ENCODE measurements at places on chromosomes 11 and 22.

DNA sequence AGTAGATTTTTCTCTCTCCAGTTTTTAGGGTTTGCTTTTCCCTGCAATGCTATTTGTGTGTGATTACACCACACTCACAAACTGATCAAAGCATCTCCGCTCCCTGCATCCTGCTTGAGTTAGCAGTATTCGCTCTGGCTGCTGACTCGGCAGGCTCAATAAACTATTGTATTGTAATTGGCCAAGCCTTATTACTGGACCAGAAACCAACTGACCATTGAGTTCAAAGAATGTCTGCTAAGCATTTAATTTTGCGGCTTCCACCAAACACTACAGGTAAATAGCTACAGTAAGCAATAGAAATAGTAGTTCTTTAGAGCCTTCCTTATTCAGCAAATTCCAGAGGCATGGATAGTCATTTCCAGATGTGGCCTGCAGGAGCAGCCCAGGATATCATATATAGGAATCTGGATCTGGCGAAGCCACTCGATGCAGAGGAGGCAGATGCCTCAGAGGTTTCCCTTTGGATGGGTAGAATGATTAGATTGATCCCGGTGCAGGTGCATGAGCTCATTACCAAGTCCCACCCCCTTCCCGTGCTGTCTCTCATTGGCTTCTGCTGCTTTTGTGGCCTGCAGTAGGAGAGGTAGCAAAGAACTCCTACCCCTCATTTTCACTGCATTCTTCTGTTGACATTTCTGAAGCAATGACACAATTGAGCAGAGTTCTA, 77.3 kb downstream of the COMMD9 start:
- DNase-seq: no peak

DNA sequence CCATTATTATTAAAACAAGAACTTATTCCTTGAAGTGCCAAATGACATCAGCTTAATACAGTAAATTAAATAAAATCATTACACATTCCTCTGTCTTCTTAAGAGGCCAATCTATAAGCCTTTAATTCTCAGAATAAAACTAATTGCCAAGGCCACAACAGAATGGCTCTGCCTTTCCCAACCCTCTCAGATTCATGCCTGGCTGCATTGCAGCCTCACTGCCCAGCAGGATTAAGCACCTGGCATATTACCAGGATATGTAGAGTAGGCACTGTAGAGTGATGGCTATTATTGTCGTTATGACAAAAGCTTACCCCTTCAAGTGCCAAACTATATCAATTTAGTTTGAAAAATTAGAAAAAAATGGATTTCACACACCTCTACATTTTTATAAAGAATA, 9.4 kb upstream of the CALCA start:
- no peak for DNase-seq

DNA sequence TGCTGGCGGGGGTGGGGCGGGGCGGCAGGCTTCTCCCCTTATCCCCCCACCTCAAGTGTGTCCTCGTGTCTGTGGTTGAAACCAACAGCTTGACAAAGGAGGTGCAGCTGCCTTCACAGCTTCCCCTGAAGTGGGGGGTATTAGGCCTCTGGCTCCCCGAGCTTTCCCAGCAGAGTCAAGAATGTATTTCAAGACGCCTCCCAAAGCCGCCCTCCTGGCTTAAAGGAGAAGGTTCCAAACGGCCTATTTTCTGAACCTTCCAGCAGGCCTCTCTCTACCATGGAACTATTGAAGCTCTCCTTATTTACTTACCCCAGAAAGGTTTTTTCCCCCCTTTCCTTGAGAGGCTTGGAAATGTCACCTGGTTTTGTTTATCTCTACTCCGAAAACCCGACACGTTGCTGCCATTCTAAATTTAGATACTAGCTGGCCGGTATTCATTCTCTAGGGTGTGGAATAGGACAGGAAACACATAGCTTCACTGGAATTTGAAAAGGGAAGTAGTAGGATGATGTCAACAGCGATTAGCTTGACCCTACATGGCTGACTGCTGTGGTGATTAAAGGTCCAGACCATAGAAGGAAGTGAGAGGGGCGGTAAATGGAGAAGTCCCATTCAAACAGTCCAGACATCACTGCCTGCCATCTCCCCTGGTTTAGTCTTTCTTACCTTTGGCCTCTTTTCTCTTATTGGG, 671 bp upstream of the PICALM start:
- no peak for DNase-seq

GRCh38 chr22:46019351-46019750, 42.4 kb upstream of the WNT7B start:
- DNase-seq: no peak

DNA sequence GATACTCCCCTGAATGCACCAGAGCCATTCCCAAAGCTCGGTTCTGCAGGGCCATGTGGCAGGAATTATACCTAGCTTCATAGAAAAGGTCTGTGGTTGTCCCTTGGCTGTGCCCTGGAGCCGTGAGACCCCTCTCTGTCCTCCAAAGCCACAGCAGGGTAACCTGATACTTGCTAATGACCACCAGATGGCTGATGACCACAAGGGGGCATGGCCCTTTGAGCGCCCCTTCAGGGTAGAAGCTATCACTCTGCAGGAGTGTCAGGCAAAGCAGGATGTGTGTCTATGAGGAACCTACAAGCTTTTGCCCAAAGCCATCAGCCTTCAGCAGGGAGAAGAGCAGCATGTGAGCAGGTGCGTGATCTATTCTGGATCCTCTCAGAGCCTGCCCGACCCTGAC, 95.3 kb downstream of the NTM start:
- DNase-seq: no peak

Measured in NCI-H2081 treated with DMSO at 0.1 percent for 48 hours (cell line).